ENCODE measurements at places on chromosomes 7 and 10.
A peak's percentile ranks its signal among the peaks of the same experiment; 100 is the strongest.

GRCh38 chr7:1572111-1572822 is 2.4 kb upstream of the PSMG3 start:
- DNase-seq = no peak

- DNase-seq = no peak
Measured at GRCh38 chr10:124429576-124429975, 10.9 kb upstream of the OAT start.

- DNase-seq = no peak
Measured at GRCh38 chr7:37510043-37510634, 61.5 kb upstream of the ELMO1 start.

GRCh38 chr7:17613338-17614041 is 315.0 kb downstream of the AHR start:
- no peak for DNase-seq

DNA sequence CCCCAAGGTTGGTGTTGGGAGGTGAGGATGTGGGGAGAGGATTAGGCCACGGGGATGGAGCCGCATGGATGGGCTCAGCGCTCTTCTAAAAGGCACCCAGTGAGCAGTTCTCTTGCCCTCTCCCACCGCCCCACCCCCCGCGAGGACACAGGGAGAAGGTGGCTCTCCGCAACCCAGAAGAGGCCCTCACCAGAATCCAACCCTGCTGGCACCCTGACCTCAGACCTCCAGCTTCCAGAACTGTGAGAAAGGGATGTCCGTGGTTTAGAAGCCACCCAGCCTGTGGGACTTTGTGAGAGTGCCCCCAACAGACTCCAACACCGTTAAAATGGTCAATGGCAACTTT is 242.8 kb upstream of the PPP2R2D start:
- no peak for DNase-seq

DNA sequence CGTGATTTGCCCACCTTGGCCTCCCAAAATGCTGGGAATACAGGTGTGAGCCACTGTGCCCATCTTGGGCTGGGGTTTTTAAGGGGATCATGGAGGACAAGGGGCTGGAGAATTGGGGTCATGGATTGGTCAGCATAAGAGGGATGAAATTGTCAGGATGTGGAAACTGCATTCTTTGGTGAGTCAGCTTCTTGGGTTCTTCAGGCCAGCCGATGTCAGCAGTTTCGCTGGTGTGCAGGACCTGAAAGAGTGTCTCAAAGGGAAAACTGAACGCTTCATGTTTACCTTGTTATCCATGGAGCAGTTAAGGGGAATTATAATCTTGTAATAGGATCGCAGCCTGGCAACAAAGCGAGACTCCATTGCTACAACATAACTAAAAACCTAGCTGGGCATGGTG is 13.0 kb downstream of the GALNT17 start:
- DNase-seq = no peak

GRCh38 chr7:4042402-4043045 is 639.6 kb upstream of the FOXK1 start:
- DNase-seq = no peak

- DNase-seq = peak; percentile 30
Measured at GRCh38 chr7:2354939-2355704, 495 bp downstream of the EIF3B start.

DNA sequence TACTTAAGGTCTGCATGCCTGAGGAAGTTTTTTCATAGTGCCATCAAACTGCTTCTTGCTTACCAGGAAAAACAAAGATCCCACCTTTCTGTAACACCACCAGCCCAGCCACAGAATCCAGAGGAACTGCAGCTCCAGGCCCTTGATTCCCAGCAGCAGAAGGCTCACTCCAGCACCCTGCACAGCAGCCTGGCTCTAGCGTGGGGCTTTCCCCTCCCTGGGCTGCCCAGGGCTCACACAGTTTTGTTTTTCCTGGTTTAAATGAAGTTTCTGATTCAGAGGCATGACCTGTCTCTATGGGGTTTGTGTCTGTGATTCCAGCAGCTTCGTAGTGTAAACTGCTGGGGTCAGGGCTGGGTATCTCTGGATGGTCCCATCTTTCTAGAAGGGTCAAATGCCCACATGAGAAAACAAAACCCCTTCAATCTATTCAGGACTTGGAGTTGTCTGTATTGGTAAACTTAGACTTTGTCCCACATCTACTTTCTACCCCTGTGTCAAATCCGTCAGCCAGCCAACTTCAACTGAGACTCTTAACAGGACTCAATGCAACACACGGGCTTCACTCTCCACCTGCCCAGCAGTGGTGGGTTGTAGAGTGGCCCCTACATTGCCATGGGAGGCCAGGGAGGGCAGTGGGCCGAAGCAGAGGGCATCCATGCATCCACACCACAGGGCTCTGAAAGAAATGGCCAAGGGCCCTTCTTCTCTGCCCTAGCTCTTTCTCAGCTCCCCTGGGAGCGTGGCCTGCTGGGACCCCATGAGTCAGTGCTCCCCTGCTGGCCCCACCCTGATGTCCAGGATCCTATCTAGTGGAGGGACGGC is 73.6 kb downstream of the ATXN7L1 start:
- no peak for DNase-seq

DNA sequence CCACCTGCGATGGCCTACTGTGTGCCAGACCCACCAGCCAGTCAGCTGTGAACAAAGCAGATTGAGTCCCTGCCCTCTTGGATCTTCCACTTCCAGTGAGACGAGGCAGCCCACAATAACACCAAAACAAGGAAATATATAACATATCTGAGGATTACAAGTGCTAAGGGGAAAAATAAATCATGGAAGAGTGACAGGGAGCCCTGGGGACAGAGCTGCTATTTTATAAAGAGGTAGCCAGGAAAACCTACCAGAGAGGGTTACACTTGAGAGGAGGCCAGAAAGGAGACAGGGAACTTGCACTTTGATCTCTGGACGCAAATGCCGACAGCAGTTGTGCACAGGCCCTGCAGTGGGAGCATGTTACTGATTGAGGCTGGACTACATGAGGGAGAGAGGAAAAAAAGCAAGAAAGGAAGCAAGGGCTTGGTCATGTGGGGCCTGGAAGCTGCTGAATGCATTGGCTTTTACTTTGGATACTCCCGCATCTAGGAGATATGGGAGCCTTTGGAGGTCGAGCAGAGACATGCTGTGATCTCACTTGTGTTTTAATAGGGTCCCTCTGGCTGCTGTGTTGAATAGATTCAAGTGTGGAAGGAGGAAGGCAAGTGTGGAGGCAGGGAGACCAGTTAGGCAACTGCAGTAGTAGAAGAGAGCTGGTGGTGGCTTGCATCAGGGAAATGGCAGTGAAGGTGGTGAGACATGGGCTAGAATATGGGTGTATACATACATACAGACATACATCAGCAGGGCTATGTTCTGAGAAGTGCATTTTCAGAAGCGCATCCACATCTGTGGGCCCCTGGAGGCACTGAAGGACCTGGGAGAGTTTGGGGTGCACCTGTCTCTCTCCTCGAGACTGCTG is 26.2 kb downstream of the MINDY4 start:
- no peak for DNase-seq

DNA sequence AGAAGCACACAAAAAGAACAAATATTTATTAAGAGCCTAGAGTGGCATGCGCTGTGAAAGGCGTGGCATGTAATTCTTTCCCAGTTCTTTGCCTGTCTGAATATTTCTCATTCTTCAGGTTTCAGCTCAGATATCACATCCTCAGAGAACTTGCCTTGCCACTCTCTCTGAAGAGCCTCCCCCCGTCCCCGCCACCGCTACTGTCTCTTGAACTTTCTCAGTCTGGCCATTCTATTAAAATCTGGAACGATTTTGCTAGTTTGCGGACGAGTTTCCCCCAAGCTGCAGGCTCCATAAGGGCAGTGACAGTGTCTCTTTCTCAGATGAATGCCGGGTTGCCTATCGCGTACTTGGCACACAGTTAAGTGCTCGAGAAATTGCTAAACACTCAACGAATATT is 787 bp upstream of the PLEKHA1 start:
- no peak for DNase-seq

DNA sequence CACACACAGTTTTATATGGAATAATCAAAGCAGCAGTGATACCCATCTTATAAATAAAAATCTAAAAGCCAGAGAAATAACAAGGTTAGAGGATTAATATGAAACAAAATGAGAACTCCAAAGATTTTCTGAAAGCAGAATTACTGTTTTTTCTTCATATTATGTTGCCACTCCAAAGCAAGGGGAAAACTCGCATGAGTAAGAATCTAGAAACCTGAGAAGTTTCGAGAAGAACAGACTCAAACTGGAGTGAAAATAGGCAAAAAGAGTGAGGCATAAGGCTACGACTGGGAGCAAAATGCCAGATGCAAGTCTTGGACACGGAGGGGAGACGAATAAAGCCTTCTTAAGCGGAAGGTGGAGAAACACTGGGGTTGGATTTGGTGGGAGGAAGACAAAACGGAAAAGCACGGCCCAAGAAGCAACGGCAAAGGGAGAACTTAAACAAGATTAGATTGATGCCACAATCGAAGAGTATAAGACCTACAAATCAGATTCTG is 923 bp downstream of the TNPO3 start:
- DNase-seq = no peak

GRCh38 chr7:88203401-88203800 is 16.4 kb downstream of the SRI start:
- no peak for DNase-seq

DNA sequence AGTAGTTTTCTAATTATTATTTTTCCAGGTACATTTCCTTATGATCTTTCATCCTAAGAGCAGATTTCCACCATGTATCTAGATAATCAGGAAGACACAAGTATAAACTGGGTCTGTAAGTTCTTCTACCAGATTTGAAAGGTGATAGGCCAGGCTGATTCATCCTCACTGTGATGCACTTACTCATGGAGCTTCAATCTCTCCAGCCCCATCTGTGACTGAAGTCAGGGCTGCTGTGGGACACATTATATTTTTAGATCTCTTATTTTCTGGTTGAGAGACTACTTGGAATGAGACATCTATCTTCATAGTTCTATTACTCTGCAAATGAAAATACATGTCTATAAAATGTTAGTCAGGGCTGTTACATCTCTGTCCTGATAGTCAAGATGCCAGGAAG is 85.5 kb upstream of the SLC25A13 start:
- no peak for DNase-seq

DNA sequence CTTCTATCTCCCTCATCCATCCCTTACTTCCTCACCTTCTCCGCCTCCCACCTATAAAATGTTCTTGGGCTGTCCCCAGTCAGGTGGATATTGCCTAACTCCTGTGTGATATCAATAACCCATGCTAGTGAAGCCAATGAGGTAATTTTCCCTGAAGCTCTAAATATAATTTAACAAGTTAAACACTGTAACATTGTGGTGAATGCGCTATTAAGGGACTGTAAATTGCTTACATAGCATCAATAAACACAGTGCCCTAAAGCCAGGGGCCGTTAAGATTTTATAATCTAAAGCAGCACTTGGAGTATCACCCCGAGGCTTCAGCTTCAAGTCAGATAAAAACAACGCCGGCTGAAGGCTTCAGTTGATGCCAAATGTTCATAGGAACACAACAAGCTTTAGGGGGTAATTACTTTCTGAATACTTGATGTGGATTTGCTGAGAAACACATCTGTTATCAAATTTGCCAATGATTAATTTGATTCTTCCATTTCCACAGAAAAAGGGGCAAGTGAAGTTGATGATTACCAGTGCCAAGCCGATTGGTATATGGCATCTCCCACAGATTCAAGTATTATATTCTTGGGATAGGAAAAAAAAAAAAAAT is 138.4 kb downstream of the CREB5 start:
- DNase-seq = no peak

- no peak for DNase-seq
Measured at GRCh38 chr10:30438021-30438850, 4.3 kb downstream of the MAP3K8 start.

DNA sequence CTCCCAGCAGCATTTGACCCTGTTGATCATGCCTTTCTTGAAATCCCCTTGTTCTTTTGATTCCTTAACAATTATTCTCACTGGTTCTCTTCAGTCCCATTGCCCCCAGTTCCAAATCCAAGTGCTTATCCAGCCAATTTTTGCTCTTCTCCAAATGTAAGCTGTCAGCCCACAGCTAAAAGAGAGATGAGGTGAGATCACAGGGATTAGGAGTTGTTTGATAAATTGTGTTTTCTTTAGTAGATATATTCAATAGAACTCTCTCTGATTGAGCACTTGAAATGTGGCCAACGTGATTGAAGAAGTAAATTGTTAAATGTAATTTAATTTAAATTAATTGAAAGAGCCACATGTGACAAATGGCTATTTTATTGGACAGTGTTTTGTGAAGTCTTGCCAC is 76.6 kb upstream of the NME8 start:
- no peak for DNase-seq

DNA sequence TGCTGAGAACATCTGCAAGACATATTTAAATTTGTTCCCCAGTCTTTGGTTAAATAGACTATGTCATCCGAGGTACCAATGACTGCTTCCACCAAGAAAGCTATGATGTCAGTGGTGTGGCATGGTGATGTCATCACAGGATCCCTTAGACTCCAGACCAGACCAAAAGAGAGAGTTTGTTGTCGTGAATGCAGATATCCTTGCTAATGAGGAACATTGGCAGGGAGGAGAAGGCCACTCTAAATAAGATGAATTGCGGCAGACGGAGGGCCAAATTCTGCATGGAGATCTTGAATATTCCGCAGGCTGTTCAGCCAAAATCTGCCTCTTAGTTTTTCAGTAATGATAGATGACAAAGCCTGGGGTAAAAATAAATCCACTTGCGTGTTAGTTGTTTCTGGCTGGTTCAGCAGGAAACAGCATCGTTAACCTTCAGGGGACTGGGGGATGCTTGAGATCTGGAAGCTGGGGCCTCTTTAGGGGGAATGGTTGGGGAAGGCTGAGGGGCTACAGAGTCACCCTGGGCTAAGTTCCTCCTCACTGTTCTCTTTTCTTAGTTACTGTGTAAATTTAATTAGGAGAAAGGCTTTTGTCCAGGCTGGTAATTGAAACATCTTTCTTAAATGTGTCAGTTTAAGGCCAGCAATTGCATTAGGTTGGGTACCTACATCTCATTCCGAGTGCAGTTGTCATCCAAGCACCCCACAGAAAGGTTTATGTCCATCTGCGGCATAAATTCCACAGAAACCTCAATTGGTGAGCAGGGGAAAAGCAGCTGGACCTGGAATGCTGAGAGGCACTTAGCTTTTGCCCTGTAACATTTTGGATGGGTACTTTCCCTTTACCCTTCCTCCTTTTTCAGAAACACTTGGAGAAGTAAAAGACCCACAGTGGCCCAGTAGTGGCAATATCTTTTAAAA is 11.6 kb upstream of the CAMK1D start:
- no peak for DNase-seq

- DNase-seq = no peak
Measured at GRCh38 chr10:28612877-28613276, 64.4 kb upstream of the BAMBI start.

GRCh38 chr7:20385126-20385525 is 54.4 kb downstream of the ITGB8 start:
- no peak for DNase-seq

DNA sequence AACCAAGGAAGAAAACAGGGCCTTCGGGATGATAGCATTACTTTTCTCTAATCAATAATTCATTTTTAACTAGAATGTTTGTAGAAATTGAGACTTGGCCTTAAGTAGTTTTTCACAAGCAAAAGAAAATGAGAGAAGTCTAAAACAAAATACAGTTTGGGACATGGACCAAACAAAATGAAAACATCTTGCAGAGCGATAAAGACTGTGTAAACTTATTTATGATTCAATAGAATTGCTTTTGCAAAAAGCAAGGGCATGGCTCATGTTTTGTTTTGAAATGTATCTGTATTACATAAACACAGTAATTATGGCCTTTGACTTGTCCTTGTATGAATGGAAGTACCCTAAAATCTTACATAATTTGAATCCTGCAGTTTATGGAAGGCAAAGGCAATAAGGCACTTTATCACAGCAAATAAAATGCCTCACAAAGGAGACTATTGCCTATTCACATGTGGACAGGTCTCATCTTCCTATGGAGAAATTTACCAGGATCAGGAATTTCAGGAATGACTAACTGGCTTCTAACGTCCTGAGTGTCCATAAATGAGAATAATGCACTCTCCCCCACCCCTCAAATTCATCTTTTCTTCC is 295.2 kb downstream of the PTEN start:
- no peak for DNase-seq
